ENCODE measurements at places on chromosomes 12 and 14.

DNA sequence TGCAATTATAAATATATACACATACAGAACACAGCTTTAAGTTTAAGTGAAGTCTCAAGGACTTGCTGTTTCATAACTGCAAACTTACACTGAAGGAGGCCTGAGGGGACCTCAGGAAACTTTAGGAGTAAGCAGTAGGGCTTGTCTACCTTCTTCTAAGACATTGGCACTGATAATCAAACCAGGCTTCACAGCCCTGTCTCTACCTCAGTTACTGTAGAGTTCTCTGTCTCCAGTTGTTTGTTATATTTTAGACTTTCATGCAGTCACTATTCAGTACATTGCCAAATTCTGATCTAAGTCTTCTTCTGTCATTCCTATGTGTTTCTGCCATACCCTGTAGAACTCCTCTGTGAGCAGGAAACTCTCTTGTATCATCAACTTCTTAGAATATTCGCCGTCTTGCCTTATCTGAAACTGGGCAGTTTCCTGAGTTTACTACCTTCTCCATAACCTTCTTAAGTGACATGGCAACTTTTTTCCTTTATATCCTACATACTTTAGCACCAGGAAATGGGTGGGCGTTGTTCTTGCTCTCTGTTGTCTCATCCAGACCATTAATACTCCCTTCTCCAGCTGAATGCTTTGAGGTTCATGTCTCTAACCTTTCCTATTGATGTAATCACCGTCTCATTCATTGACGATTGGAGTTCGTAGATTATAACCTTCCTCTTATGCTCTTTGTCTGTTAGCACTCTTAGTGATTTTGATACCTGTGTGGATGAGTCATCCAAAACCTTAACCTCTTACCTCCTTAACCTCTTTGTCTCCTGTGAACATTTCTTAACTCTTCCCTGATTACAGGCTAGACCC lies 11.4 kb downstream of the APAF1 start:
- no peak for DNase-seq

- DNase-seq: no peak
Observed at GRCh38 chr14:51730098-51730497, 78.4 kb downstream of the FRMD6 start.

DNA sequence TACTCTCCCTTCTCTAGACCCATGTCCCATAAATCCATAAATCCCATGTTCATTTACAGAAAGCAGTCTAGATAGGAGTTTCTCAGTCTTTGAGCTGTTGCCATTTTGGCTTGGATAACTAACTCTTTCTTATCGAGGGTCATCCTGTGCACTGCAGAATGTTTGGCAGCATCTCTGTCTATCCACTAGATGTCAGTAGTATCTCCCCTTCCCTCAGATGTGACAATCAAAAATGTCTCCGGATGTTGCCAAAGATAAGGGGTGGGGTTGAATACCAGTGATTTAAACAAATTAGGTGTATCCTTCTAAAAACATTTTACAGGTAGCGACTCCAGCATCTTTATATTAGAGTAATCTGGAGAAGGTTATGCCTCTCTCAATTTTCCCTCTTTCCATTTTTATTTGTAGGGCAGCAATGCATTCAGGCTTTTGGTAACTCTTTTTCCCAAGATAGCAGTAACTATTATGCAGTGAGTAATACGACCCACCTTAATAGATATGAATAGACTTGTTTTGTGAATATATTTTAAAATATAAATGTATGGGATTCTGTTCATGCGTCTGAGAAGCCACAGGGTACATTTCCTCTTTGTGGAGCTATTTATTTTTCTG lies 100.7 kb downstream of the LRRK2 start:
- no peak for DNase-seq

- no peak for DNase-seq
Observed at GRCh38 chr14:71739273-71739990, 192.8 kb upstream of the RGS6 start.

- DNase-seq: no peak
Observed at GRCh38 chr12:94180558-94181296, 32.4 kb downstream of the PLXNC1 start.

DNA sequence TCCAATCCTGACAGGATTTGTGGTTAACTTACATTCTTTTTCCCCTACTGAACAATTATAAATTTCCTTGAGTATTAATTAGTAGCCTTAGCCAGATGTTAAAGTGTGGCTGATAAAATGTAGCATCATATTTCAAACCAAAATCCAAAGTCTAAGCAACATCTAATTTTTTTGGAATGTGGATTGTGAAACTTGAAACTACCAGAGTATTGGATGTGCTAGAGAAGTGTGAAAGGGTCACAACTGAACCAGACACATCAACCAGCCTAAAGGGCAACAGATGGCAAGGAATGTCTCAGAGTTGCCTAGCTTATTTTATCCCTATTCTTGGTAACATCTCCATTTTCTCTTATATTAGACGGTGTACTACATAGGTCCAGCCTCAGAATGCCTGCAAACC lies 153.1 kb upstream of the DCN start:
- DNase-seq: no peak

GRCh38 chr12:49428793-49429192 lies 61.5 kb downstream of the SPATS2 start:
- DNase-seq: no peak

DNA sequence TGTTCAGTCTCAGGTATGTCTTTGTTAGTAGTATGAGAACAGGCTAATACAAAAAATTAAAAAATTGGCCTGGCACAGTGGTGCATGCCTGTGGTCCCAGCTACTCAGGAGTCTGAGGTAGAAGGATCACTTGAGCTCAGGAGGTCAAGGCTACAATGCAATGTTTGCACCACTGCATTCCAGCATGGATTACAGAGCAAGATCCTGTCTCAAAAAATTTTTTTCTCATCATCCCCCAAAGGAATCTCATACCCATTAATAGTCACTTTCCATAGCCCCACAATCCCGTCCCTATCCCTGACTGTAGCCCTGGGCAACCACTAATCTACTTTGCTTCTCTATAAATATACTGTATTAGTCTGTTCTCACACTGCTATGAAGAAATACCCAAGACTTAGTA lies 57.8 kb downstream of the TTC8 start:
- no peak for DNase-seq

DNA sequence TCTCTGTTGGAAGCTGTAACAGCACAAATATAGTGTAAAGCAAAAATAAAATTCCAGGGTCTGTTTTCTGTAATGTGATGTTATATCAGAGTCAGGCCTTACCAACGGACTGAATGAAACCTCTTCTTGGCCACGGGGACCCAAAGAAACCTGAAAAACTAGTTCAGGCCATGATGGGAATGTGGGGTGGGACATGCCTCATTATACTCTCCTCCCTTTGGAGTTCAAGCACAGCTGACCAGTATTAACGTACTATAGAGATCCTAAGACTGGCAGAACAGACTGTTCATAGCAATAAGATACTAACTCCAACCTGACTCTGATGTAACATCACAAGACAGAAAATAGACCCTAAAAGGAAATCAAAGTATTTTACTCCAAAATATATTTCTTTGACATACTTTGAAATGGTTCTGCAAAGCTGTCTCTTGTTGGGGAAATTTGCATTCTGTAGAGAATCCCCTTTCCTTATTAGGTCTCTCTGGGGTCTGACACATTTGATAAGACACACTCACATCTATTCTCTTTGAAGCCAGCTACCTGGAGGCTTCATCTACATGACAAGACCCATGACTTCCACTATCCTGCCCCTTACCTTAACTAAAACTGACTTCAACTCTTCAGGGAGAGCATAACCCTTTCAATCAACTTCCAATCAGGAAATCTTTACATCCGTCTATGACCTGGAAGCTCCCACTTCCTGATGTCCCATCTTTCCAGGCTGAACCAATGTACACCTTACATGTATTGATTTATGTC lies 444.6 kb downstream of the SOX5 start:
- no peak for DNase-seq

DNA sequence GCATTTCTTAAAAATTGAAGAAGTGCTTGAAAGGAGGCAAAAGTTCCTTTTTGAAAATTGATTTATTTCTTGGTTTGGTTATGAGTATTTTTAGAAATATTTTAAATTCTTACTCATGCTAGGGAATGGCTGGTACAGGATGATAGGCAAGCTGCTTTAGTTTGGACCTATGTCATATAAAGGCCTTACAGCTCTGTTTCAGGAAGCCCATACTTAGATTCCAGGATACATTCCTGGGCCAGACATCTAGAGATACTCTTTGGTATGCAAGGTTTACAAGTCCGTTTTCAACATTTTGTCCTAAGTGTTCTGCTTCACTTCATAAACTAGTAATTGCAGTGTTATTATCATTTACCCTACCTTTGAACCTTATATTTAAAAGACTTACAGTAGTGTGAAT lies 186.8 kb downstream of the FUT8 start:
- no peak for DNase-seq

- DNase-seq: no peak
Observed at GRCh38 chr12:24678436-24678835, 270.5 kb downstream of the BCAT1 start.

DNA sequence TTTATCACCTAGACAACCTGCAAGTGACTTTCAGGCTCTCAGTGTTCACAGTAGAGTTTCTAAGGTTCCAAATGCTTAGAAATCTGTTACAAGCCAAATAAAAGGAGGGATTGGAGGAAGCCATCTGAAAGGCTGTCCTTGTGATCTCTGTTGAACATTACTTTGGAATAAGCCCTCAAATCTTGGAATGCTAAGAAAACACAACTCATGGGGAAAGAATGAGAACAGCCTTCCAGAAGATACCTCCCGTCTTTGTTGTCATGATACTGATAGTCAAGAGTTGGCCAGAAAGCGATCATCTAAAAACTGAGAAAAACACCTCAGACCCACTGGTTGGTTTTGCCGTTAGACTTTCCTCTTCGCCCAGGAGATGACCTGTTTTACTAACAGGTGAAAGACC lies 44.4 kb upstream of the KCNK13 start:
- no peak for DNase-seq

DNA sequence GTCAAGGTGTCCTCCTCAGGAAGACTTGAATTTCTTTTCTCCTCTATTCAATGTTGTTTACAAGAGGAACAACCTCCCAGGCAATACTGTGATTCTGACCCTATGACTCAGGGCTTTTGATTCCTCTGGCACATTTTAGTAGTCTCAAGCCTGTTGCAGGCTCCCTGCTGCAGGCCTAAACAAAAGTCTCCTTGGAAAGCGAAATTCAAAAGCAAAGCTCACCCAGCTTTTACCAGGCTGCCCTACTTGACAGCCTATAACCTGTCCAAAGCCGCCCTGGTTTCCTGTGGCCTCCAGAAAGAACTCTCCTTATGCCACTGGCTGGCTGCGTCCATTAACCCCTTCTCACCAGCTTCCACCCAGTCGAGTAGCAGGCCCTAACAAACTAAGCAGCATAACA lies 11.6 kb downstream of the FGD6 start:
- no peak for DNase-seq

GRCh38 chr12:22121224-22121623 lies 75.2 kb downstream of the CMAS start:
- no peak for DNase-seq

DNA sequence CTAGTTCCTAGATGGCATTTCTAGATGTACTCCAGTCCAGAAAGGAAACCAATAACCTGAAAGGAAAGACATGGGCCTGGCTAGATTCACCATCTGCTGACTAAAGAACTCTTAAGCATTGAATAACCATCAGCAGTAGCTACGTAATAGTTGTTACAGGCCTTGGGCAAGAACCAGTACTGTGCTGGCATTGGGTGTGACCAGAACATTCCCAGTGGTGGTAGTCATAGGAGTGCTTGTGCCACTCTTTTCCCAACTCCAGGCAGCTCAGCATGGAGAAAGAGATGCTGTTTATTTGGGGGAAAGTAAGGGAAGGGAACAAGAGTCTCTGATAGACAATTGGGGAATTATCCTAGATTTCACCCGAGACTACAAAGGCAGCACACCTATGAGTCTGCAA lies 333.3 kb downstream of the SLC16A7 start:
- DNase-seq: no peak

Data from nephron progenitor cell (in vitro differentiated cells).